ENCODE measurements at places on chromosomes 13 and 19. TPM values are rescaled to one million over a fixed set of nuclear protein-coding genes. Genes with fewer than 3 reads are reported as not detected.

Gene CKAP2
- 62.2 TPM for total RNA-seq

Gene FCER2
- total RNA-seq = 0.32 TPM

DNA sequence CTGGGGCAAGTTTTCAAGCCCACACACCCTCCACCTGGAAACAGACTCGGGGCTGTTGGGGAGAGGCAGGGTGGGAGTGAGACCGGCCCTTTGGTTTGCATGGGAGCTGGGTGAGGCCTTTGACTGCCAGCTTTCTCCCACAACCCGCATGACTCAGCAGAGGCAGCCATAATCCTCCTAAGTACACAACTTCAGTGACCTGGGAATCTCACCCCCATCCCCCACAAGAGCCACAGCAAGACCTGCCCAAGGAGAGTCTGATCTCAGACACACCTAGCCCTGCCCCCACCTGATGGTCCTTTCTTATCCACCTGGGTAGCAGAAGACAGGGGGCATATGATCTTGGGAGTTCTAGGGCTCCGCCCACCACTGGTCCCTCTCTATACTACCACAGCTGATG is 1615.4 kb downstream of the EFNB2 start:
- no peaks in the 10 kb centered on the region for H3K4me1 ChIP-seq
- DNase-seq = no peak
- H3K4me3 ChIP-seq = no peak overlapping the region
- H3K27ac ChIP-seq = no peak overlapping the region
- H3K27me3 ChIP-seq = no peaks in the 10 kb centered on the region

DNA sequence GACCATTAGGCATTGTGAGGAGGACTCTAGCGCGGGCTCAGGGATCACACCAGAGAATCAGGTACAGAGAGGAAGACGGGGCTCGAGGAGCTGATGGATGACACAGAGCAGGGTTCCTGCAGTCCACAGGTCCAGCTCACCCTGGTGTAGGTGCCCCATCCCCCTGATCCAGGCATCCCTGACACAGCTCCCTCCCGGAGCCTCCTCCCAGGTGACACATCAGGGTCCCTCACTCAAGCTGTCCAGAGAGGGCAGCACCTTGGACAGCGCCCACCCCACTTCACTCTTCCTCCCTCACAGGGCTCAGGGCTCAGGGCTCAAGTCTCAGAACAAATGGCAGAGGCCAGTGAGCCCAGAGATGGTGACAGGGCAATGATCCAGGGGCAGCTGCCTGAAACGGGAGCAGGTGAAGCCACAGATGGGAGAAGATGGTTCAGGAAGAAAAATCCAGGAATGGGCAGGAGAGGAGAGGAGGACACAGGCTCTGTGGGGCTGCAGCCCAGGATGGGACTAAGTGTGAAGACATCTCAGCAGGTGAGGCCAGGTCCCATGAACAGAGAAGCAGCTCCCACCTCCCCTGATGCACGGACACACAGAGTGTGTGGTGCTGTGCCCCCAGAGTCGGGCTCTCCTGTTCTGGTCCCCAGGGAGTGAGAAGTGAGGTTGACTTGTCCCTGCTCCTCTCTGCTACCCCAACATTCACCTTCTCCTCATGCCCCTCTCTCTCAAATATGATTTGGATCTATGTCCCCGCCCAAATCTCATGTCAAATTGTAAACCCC is 2.8 kb upstream of the CEACAM5 start:
- no peaks in the 10 kb centered on the region for H3K36me3 ChIP-seq
- H3K27me3 ChIP-seq = no peaks in the 10 kb centered on the region
- H3K27ac ChIP-seq = no peak overlapping the region

- no peaks in the 10 kb centered on the region for H3K36me3 ChIP-seq
- no peak overlapping the region for H3K27ac ChIP-seq
- H3K27me3 ChIP-seq = no peaks in the 10 kb centered on the region
- H3K4me3 ChIP-seq = no peak overlapping the region
- no peaks in the 10 kb centered on the region for H3K4me1 ChIP-seq
Observed at GRCh38 chr13:90547272-90547790, 800.2 kb upstream of the MIR17HG start.

DNA sequence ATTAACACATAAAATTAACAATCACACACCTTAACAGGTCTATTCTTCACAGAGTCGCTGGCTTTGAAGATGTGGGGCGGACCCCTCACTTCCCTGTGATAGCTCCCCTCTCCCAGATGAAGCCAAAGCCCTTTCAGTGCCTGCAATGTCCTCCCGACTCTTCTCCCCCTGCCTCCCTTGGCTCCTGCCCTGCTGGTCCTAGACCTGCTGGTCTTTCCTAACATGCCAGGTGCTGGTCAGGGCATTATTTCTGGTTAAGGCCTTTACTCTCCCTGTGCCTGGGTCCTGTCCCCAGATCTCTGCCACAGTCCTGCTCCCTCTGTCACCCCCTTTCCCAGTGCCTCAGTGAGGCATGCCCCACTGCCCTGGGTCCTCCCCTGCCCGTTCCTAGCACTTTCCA is 12.2 kb downstream of the ERICH6B start:
- no peak overlapping the region for H3K27ac ChIP-seq
- no peaks in the 10 kb centered on the region for H3K4me1 ChIP-seq
- H3K27me3 ChIP-seq = no peaks in the 10 kb centered on the region
- H3K4me3 ChIP-seq = no peak overlapping the region
- no peaks in the 10 kb centered on the region for H3K36me3 ChIP-seq

DNA sequence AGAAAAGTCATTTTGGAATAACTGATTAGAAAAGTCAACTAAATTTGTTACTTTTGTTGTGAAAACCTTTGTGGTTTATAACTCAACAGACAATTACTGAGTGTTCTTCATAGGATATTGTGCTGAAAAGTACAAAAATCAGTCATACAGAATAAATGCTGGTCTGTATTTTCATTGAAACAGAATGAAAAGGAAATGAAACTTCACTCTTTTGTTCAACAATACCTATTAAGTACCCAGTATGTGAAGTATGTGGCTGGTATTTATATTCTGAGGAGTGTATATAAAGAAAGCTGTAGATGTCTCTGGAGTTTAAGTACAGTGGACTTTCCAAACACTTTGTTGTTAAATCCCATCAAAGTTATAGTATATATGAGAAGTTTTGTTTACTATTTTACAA is 828.4 kb upstream of the ATXN8OS start:
- no peaks in the 10 kb centered on the region for H3K4me1 ChIP-seq
- H3K4me3 ChIP-seq = no peak overlapping the region
- DNase-seq = no peak
- no peaks in the 10 kb centered on the region for H3K27me3 ChIP-seq
- no peak overlapping the region for H3K27ac ChIP-seq

GRCh38 chr19:57786286-57786685 is 16.8 kb downstream of the ZNF586 start:
- DNase-seq = no peak
- no peak overlapping the region for H3K27ac ChIP-seq
- H3K4me3 ChIP-seq = no peak overlapping the region
- H3K4me1 ChIP-seq = no peaks in the 10 kb centered on the region
- no peaks in the 10 kb centered on the region for H3K27me3 ChIP-seq
